ENCODE measurements at places on chromosomes 1 and 21.

DNA sequence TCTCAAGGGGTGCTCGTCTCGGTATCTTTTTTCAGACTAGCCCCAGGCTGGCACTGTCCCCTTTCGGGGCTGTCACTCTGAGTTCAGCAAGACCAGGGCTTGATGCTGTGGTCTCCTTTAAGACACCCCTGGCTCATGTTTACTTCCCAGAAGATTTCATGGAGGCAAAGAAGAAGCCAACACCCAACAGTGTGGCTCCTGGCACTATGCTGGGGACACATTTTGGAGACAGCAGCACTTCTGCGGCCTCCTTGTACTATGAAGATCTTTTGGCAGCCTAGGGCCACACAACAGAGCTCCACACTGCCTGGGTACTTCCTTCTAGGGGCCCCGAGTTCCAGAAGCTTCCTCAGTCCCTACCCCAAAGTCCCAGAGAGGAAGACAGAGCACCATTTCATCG lies 24.6 kb downstream of the ECE1 start:
- no peak for DNase-seq

DNA sequence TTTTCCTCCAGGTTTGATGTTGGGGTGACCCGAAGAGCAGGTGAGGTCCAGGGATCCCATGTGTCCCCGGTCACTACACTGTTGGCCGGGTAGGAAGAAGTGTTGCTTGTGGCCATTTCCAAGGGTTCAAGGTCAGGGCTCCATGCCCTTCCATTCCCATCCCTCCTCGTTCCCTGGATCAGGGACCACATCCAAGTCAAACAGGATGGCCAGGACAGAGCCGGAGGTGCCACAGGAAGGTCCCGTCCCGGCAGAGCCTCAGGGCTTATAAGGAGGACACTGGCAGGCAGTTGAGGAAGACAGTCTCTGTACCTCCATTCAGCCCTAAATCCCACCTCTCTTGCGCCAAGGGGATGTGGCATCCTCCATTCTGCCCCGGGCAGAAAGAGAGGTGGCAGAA lies 22.0 kb upstream of the FAM131C start:
- no peak for DNase-seq

- DNase-seq: peak; percentile 77
Measured at GRCh38 chr21:36976882-36977651, 10.6 kb upstream of the HLCS start.

DNA sequence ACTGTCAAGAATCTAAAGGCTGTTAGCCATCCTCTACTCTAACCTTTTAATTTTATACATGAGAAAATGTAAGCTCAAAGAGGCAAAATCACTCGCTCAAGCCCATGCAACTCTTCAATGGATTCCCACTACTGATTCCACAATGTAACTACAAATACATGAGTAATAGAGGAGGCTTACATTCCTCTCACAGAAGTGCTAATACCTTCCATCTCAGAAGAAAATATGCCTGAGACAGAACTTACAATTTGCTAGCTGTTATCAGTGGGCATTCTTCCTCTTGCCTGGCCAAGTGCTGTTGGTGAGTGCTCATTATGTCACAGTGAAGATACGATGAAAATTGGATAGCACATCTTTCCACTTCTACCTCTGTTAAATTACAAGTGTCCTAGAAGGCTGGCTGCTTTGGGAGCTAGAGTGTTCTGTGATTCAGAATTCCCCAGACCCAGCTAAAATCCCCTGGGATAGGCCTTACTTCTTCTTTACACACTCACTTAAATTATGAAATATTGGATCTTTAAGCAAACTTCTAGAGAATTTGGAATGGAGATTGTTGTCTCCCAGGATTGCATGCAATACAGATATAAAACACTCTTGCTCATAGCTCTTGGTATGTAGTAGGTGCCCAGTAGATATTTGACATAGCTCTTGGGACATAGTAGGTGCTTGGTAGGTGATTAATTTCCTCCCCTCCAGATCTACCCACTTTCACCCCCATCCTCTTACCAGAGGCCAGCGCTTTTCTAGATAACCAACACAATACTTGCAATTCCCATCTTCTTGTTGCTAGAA lies 24.1 kb downstream of the BCL9 start:
- no peak for DNase-seq

- DNase-seq: no peak
Measured at GRCh38 chr1:81547912-81548303, 252.8 kb upstream of the ADGRL2 start.

DNA sequence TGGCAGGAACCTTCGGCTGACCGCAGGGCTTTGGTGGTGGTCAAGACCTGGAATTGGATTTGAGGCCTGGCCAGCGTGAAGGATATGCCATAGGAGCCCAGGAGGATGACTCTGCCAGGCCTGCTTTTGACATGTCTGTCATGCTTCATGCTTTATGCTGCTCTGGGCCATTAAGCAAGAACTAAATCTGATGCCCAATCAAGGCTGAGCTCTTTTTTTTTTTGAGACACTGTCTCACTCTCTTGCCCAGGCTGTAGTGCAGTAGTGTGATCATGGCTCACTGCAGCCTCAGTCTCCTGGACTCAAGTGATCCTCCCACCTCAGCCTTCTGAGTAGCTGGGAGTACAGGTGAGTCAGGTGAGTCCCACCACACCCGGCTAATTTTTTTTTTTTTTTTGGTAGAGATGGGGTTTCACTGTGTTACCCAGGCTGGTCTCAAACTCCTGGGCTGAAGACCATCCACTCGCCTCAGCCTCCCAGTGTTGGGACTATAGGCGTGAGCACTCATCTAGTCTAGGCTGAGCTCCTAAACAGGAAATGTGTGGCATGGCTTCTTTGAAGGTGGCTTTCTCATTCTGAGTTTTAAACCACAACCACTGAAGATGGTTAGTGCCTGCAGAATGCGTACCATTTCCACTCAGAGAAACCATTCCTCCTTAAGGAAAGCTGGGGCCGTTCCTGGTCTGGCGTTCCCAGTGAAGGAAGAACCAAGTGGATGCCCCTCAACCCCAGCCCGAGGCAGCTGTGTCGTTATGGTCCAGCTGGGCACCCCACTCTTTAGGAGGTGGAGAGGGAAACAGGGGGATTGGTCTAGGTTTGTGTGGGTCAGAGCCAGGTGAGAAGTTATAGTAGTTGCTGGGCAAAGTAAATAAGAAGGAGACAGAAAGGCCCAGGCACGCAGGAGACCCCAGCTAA lies 34.2 kb upstream of the ATP5PO start:
- no peak for DNase-seq

- DNase-seq: no peak
Measured at GRCh38 chr1:229027622-229028182, 243.2 kb upstream of the RAB4A start.

DNA sequence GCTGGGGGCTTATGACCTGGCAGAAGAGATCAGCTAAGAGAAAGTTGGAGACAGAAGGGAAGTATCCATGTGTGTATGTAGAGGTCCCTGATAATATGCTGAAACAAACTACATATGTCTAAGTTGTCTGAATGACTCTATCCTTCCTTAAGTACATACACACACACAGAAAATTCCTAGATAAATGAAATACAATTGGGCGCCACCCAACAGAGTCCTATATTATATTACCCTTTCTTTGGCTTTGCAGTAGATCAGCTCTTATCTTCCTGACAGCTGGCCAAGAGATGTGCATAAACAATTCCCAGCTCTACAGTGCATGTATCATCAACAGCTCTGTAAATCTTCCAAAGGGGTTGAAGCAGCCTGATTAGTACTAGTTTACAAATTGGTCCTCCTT lies 40.1 kb downstream of the SORT1 start:
- DNase-seq: no peak

DNA sequence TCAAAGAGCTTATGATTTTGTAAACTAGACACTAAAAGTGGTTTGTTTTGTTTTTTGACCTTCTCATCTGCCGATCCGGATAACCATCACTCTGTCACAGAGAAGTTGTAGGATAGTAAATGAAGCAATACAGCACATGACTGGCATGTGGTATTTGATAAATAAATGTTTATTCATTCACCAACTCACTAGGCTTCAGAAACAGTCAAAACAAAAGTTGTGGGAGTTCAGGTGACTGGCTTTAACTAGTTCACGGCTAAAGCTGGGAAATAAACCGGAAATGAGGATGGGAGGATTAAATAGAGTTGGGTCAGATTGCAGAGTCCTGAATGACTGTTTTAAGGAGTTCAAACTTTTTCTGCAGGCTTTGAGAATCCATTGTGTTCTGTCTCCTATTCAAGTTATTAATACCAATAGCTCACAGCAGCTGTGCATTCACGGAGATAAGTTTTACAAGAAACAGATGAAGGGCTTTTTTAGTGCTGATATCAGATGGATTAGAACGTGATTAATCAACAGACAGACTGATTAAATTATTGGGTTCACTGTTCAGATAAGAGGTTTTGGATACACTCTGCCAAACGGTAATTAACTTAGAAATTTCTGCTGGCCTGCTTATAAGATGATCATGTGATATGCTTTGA lies 463.3 kb downstream of the DPYD start:
- DNase-seq: no peak

DNA sequence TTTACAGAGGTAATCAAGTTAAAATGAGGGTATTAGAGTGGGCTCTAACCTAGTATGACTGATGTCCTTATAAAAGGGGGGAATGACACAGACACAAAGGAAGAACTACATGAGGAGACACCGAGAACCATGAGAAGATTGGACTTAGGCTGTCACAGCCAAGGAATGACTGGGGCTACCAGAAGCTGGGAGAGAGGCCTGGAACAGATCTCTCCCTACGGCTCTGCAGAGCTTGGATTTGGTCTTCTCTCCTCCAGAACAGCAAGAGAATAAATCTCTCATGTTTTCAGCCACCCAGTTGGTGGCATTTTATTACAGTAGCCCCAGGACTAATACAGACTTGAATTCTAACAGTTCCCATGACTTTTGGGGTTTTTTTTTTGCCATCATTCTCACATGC lies 110.8 kb downstream of the PSMG1 start:
- no peak for DNase-seq

DNA sequence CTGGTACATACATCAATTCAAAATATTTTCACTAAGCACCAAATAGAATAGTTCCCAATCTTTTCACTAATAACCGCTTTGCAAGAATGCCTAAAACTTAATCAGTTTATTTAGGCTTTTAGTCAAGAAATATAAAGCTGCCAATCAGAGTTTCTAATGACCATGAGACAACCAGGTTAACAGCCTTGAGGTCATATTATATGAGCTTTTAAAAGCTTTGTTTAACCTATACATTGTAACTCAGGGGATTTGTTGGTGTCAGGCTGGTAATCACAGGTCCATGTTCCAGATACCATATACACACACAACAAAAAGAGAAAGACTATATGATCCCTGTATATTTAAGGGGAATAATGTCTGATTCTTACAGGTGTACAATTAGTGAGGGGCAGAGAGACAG lies 246.2 kb upstream of the ADGRL2 start:
- DNase-seq: no peak

DNA sequence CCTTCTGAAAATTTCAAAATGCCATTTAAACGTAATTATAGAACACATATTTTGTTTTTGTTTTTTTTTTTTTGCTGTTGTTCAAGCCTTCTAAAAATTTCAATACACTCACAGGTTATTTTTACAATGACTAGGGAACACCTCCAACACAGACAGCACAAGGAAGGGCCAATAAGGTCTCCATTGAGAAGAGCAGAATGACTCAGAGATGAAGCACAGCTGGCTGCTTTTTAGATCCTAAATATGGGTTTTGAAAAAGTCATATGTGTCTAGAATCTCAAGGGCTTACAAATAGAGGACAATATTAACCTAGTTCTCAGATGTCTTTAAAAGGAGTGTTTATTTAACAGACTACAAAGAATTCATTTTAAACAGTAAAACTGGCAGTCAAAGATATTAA lies 104.6 kb downstream of the NEGR1 start:
- no peak for DNase-seq

DNA sequence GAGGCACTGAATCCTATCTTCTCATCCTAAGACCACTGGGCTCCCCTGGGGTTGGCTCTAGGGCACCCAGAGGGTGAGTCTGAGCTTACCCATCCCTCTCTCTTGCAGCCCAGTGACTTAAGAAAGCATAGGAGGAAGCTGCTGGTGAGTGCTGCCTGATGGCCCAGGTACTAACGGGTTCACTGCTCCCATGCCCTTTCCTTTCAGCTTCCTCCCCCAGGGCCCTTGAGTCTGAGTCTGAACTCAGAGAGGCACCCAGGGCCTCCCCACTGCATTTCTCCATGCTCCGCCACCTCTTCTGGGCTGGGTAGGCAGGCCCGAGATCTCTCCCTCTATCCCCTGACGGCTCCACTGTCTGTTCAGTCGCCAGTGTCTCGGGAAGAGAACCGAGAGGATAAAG lies 29.7 kb downstream of the PPFIA4 start:
- no peak for DNase-seq

- DNase-seq: no peak
Measured at GRCh38 chr1:44805311-44806024, 1.7 kb downstream of the DYNLT4 start.

DNA sequence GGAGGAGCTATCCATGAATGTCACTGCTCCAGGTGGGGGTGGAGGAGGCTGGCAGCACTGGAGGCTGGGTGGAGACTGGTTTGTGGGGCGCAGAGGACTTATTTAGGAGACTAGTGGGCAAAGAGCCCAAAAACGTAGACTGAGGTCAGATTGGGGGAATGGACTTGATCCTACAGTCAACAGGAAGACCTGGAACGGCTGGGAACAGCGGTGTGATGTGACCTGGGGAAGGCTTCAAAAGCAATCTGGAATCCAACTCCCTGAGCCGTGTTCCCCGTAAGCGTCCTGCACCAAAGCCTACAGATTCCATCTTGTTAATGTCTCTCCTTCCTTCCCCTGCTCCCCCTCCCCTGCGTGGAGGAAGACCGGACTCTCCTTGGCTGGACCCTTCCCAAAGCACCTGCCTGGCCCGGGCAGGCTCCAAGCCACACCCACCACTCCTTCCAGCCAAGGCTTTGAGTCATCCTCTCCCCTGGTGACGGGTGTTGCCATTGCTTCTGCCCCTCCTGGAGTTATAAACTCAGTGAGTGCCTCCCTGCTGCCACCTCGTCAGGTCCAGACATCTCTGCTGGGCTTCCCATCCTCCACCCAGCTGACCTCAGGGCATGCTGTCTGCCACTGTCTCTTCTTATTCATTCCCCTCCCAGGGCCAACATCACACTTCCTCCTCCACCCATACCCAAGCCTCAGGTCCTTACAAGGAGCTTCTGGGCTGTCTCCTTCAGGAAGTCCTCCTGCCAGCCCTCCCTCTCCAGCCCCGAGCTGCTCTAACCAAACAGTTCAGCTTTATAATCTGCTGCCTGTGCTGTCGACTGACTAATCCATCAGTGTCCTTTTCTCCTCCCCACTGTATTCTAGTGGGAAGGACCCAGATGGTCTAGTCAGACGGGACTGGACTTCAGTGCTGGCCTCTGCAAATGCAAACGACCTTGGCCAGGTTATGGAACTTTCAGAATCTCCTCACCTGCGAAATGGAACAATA lies 1.6 kb upstream of the CLSTN1 start:
- DNase-seq: peak; percentile 96

All from LoVo (cell line).